Central memory CD4-positive, alpha-beta T cell (primary cell): ENCODE measurements at places on chromosomes 3 and 15.

DNA sequence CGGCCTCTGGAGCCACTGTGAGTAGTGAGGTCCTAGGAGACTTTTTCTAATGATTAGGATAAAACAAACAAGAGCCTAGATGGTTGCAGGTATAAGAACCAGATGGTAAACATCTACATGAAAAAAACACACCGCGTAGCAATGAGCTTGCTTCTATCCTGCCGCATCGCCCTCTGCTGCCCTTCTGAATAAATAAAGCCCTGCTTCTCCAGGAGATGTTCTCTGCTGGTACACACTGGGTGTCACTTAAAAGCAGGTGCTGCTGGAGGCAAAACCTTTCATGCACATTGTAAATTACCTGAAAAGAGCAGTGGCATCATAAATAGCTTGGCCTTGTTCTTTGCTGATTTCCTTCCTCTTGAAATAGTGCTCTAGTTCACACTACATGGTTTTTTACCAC, 164.4 kb upstream of the TOPAZ1 start:
- DNase-seq: no peak

DNA sequence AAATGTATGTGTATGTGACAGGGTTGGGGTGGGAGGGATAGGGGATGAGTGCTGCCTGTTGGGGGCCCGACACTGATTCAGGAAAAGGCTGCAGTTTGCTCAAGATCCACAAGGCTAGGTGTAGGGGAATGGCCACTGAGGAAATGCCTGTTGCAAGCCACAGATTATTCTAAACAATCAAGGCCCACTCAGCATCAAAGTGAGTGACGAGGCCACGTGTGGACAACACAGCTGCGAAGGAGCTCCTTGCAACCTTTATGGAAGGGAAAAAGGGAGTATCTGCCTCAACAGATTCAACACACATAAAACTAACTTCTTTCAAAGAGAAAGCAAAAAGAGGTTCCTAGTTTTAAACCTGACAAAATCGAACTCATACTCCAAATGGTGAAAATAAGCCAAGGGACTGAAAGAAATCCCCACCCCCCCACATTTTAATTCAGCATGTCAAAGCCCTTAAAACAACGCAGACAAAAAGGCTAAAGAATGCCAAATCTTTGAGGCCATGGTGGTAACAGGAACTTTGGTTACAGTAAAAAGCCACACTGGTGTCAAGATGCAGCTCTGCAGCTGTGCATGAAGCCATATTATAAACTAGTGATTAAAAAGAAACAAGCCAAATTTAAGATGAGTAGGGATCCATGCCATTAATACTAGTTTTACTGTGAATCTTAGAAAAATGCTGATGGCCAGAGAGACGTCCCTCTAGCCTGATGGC, 3.6 kb downstream of the POLG start:
- DNase-seq: no peak

DNA sequence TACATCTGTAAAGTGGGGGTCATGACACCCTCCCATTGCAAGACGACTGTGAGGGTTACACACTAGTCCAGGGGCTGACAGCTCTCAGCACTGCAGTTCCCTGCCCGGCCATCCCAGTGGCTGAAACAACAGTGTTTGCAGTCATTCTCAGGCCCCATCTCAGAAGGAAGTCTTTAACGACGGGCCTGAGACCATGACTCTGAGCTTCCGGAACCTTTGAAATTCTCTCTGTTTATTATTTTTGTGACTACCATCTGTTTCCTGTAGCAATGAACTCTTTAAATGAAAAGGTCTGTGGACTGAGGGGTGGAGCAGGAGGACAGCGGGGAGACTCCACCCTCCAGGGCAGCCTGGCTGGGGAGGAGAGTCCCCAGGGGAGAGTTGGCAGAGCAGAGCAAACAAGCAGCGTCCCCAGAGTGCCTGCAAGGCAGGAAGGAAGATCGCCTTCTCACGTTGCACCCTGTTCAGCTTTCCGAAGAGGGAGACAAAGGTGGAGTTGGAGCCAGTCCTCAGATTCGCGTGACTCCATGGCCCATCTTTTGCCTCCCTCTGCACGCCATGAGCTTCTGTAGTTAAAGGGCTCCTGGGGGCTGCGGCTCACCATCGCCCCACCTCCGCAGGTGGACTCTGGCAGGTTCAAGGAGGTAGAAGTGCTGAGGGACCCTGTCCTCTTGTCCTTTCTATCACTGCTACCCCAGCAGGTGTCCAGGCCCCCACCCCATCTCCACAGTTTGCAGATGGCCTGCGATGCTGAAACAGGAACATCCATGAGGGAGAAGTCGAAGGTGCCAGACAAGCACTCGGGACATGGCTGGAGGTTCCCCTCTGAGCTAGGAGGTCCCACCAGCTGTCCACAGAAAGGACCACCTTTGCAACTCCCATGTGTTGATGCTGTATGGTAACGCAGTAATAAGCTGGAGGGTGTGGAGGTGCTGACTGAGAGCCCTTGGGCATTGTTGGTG, 525.8 kb upstream of the PROK2 start:
- DNase-seq: peak; percentile 11

DNA sequence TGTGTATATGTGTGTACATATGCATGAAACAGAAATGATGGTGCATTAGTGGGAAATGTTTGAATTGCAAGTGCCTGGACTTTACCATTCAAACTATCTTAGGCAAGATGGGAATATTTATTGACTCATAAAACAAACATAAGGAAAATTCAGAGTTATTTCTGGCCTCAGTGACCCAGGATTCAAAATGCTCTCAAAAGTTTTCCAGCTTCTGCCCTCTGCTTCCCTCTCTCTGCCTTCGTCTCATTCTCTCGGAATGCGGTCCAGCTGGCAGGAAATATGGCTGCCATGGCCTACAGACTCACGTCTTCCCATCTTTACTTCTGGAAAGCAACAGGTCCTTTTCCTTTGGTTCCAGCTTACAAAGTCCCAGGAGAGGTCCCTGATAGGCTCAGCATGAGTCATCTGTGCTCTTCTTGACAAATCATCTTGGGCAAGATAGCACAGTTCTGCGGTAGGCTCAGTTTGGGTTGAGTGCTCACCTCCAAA, 8.7 kb upstream of the ZNF774 start:
- DNase-seq: no peak

DNA sequence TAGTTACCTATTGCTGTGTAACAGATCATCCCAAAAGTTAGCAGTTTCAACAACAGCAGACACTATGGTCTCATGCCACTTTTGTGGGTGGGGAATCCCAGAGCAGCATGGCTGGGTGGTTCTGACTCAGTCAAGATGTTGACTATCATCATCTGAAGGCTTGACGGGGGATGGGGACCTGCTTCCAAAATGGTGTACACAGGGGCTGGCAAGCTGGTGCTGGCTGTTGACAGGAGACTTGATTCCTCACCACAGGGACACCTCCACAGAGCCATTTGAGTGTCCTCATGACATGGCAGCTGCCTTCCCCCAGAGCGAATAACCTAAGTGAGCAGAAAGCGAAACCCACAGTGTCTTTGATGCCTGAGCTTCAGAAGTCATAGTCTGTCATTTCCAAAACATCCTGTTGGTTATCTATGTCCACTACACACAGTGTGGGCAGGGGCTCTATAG, 19.1 kb downstream of the DNAJB8 start:
- no peak for DNase-seq

DNA sequence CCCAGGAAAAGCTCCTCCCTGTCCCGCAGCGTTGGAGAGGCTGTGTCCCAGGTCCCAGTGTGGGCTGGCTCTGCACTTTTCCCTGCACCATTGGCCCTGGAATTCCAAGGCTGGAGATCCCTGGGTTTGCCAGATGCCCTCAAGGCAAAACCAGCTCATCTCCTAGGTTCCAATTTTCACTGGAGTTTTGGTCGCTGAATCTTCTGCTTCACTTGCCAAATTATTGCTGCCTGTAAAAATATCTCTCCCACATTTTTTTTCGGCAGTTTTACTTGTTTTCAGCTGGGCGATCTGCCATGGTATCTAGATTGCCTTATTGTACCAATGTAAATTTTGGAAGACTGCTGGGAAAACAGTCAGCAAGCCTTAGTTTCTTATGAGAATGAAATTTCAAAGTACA, 150.9 kb upstream of the ATP10A start:
- no peak for DNase-seq

GRCh38 chr15:100171411-100171810, 170.4 kb downstream of the ADAMTS17 start:
- no peak for DNase-seq

GRCh38 chr3:45010811-45011333, 15.2 kb upstream of the CLEC3B start:
- DNase-seq: no peak

GRCh38 chr3:157033001-157033400, 126.9 kb downstream of the CCNL1 start:
- no peak for DNase-seq

GRCh38 chr15:42364529-42364928, 5.2 kb downstream of the CAPN3 start:
- no peak for DNase-seq

DNA sequence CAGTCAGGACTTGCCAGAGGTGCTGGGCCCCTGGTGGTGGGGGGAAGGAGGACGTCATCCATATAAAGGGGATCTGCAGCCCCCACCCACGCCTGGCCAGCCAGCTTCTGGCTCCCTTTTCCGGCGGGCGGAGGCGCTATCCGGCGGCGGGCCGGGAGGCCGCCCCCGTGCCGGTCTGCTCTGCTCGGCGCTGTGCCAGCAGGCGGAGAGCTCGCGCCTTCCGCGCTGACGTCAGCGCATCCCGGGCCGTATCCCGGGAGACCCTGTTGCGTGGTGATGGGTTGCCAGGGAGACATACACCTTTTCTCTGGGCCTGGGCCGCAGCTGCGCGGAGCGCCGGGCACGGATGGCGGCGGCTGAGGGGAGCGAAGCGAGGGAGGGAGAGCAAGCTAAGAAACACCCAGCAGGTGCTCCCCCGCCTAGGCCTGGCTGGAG, 1.1 kb downstream of the FAM131A start:
- DNase-seq: no peak

DNA sequence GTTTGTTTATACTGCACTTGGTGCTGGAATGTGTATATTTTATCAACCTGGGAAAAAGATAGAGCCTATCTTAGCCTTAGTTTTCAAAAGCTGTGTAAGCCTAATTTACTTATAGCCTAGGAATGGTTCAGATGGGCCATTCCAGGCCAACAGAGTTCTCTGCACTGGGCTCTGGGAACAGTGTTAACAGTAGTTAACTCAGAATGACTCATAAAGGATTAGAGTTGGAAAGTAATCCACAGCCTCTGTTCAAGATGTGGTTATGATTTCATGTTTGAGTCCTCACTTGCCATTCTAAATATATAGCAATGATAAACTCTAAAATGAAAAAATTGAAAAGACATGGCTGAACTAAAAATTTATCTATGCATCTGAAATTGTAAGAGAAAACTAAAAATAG, 22.6 kb upstream of the PEX5L start:
- no peak for DNase-seq

- DNase-seq: no peak
Observed at GRCh38 chr15:51550841-51551240, 71.7 kb downstream of the DMXL2 start.

GRCh38 chr3:109819734-109820133, 482.4 kb upstream of the DPPA4 start:
- DNase-seq: no peak

DNA sequence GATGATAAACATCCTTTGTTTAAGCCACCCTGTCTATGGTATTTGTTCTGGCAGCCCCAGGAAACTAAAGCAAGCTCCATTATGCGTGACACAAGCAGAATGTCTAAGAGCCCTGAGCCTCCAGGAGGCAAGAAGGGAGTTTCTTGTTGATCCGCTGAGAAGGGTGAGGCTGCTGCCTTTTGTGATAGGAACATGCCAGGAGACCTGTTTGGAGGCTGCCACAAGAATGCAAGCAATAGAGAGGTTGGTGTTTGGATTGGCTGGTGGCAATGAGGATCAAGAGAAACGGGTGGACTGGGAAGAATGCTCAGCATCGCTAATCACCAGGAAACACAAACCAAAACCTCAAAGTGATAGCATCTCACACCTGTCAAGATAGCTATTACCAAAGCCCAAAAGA, 104.8 kb downstream of the ASB7 start:
- DNase-seq: no peak

GRCh38 chr3:48784426-48785120, 63.1 kb downstream of the PRKAR2A start:
- DNase-seq: no peak

DNA sequence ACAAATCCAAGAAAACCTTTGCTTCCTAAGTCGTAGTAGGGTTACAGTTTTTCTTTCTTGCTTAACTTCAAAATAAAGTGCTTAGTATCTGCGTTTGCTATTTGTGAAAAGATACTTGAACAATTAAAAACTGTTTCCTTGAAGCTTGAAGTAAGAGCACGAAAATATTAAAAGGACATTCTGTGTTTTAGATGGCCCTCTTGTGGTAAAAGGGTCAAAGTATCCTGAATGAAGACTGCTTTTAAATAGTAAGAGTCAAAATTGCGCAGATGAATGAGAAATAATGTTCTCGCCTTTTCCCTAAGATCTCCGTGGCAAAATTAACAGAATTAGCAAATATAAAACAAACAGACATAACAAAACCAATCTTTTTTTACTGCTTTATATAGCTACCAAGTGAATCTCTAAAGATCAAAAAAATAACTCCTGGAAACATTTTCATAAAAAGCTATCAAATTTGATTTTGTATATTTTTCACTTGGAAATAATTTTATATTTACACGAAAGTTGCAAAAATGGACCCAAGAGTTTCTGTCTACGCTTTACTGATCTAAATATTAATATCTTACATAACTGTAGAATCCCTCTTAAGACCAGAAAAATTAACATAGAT, 175.4 kb downstream of the MBNL1 start:
- DNase-seq: peak; percentile 14

- no peak for DNase-seq
Observed at GRCh38 chr3:155313300-155313699, 19.8 kb upstream of the STRIT1 start.
